ENCODE measurements at places on chromosomes 6 and 20. TPM values are rescaled to one million over a fixed set of nuclear protein-coding genes. Genes with fewer than 3 reads are reported as not detected.

NAPB gene
- 10.2 TPM for total RNA-seq

SDCBP2 gene
- 4.6 TPM for total RNA-seq

CST5 gene
- 0.41 TPM for total RNA-seq

UBE3D gene
- 6.8 TPM for total RNA-seq

HLA-DMB gene
- 0.11 TPM for total RNA-seq

CTCFL gene
- total RNA-seq = not detected

BPIFA1 gene
- total RNA-seq = not detected

NKX2-4 gene
- total RNA-seq = not detected

FERMT1 gene
- 10.9 TPM for total RNA-seq

GRCh38 chr6:62146954-62147853 is 138.8 kb downstream of the KHDRBS2 start:
- DNase-seq = no peak

- peak; percentile 1 for DNase-seq
Observed at GRCh38 chr6:74408844-74409243, 712.8 kb downstream of the CD109 start.

GRCh38 chr6:149035766-149036165 is 281.7 kb upstream of the TAB2 start:
- DNase-seq = no peak

DNA sequence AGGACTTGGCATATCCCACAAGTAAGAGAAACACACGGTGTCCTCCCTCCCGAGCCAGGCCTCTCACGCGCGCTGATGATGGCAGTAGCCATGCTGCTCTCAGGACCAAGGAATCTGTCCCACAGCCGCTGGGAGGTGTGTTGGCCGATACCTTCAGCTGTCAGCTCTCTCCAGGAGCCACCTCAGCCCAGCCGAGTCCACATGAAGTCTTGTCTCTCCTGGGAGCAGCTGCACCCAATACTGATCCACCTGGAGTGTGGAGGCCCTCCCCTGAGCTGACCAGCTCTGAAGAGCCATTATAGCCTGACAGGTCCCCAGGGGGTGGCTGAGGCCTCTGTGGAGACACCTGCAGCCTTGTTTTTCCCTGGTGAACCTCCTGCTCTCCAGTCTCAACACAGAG is 23.8 kb upstream of the NXT1 start:
- no peak for DNase-seq

DNA sequence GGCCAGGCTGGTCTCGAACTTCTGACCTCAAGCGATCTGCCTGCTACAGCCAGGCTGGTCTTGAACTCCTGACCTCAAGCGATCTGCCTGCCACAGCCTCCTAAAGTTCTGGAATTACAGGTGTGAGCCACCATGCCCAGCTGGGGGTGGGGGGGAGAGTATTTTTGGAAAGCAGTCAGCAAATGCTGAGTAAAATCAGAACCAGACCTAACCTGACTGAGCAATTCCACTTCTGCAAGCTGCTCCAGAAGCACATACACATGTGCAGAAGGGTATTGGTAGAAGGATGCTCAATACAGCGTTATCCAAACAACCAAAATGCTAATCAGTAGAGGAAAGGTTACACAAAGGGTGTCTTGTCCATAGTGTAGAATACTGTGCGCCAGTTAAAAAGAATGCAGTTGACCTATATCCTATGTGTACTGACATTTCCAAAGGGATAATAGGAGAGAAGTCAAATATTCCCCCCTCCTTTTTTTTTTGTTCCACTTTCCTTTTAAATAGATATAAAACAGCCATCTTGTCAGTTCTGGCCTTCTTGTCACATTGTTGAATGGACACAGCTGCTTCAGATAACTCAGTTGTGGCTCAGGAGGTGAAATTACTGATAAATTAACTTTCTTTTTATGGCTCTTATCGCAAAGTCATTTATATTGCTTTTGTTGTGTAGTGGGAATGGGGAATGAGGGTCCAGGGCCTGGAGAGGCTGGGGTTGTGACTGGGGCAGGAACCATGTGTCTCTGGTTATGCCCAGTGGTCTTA is 74.6 kb downstream of the DTD1 start:
- DNase-seq = no peak

- peak; percentile 45 for DNase-seq
Observed at GRCh38 chr6:39806278-39806677, 14.1 kb downstream of the DAAM2 start.

- DNase-seq = no peak
Observed at GRCh38 chr20:19654921-19655320, 103.1 kb upstream of the RIN2 start.

- DNase-seq = no peak
Observed at GRCh38 chr20:43529051-43529450, 21.6 kb downstream of the L3MBTL1 start.

DNA sequence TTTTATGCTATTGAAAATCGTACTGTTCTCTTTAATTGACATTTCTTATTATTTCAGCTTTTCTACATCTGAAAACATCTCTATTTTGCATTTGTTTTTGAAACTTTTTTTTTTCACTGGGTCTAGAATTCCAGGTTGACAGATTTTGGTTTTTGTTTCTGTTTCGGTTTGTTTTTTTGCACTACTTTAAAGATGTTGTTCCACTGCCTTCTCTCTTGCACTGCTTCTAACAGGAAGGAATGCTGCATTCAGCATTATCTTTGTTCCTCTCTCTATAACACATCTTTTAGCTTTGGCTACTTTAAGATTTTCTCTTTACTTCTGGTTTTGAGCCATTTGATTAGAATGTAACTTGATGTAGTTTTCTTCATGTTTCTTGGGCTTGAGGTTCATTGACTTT is 20.1 kb upstream of the SLC17A1 start:
- DNase-seq = no peak

DNA sequence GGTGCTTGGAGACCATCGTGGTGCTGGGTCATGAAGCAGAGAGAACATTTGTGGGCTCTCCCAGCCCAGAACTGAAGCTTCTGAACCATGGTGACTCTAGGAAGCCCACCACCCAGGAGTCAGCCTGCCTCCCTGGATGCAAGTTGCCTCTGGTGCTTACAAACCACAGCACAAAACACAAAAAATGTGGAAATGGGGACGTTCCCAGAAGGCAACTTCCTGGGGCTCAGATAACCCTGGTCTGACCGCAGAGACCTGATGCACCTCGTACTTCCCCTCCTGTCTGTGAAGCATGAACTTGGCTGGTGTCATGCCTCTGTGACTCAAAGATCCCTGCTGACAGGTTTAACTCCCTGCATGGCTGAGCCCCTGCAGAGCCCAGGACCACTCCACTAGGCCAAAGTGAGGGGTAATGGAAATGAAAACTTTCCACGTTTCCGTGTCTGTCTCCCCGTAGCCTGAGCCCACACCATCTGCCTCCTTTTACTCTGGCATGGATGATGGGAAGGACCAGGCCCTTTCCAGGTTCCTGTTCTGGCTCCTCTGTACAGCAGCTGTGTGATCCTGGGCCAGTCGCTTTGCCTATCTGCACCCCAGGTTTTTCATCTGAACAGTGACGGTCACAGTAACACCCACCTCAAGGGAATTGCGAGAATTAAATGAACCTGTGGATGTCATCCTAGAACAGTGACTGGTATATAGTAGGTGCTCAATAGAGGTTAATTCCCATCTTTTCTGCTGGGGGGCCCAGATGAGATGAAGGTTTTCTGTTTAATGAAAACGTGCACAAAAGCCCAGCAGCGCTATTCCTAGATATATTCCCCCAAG is 57.7 kb downstream of the PPP1R16B start:
- no peak for DNase-seq

DNA sequence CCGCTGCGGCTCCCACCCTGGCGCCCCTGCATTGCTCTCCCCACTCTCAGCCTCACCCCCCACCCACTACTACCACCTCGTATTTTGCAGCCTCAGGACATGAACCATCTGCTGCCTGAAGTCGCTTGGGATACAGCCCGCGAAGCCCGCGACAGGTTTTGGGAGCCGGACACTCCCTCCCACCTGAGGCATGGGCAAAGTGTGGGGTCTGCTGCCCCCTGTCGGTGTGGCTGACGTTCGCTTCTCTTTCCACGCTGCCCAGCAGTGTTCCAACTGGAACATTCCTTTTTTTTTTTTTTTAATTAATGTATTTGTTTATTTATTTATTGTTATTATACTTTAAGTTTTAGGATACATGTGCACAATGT is 15.3 kb upstream of the LPA start:
- DNase-seq = no peak

DNA sequence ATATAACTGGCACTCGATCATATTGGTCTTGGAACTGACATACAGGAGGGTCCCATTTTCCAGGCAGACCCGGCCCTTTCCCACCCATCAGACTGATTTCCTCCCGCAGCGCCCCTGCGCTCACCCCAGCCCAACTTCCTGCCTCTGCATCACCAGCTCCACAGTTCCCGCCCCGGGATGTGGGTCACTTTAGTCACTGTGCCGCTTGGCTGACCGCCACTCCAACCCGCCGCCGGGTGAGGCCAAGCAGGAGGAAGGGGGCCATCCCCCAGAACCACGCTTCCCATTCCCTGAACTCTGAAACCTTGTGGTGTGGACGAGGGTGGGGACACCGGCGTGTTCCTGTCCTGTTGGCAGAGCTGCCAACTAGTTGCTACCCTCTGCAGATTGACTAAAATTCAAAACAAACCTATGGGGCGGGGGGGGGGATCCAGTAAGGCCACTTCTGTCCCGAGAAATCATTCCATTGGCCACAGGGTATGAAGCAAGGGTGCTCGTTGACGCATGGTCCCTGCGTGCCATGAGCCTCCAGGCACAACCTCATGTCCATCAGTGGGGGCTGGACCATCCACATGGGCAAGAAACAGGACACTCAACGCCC is 12.3 kb downstream of the TGM2 start:
- DNase-seq = peak; percentile 70

DNA sequence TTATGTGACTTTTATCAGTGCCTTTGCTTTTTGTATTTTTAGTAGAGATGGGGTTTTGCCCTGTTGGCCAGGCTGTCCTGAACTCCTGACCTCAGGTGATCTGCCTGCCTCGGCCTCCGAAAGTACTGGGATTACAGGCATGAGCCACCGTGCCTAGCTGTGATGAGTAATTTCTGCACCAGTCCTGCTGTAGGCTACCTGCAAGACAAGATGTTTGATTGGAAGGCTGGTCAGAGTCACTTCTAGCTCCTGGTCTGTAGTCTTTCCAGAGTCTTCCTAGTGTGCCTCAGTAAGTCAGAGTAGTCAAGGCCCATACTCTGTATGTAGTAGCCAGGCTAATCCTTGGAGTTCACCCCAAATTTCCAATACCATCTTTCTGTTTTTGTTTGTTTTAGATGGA is 8.9 kb downstream of the TIAM2 start:
- no peak for DNase-seq

GRCh38 chr20:44023515-44024371 is 109.1 kb downstream of the TOX2 start:
- DNase-seq = no peak

DNA sequence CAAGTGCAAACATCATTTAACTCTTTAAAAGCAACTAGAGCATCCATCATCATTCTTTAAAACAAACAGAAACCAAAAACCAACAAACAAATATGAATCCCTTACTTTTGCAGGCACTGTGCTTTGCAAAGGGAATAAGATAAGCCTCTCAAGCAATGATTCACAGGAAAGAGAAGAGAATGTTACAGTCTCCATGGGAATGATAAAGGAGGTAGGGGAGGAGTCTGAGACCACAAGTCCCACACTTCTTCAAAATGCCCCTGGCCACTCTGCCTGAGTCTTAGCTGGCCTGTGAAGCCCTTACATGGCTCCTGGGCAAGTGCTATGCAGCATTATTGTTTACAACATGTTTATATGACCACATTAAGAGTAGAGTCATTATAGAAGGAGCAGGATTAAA is 257.7 kb upstream of the MARCKS start:
- peak; percentile 73 for DNase-seq

DNA sequence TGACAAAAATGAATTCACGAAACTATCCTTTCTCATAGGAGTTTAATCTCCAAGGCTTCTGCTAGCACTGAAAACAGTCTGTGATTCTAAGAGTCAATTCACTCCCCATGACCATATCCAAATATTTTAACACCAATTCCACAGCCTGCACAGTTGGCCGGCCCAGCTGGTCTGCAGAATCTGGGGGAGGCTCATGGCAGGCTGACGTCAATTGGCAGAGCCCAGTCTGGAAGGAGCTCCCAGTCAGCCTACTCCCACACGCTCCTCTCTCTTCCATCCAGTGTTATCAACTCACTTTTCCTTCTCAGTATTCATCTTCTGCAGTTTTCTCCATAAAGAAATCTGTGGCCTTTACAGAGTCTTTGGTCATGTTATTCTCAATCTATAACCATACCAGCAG is 111.0 kb downstream of the TBXT start:
- DNase-seq = peak; percentile 84

DNA sequence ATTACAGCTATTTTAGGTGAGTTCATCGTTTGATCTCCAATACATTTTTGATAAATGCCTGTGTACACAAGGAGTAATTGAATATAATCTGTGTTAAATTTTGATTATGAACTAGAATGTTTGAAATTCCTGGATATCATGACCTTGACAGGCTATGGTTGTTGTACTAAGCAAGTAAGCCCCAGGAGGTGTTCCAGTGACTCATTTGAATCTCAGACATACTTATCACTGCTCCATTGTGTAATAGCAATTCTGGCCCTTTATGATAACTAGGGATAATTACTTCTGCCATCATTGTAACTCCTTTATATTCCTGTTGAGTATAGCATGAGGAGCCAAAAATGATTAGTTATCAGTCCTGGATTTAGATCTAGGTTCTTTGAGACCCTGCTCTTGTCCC is 1424.6 kb upstream of the ADGRB3 start:
- peak; percentile 16 for DNase-seq

DNA sequence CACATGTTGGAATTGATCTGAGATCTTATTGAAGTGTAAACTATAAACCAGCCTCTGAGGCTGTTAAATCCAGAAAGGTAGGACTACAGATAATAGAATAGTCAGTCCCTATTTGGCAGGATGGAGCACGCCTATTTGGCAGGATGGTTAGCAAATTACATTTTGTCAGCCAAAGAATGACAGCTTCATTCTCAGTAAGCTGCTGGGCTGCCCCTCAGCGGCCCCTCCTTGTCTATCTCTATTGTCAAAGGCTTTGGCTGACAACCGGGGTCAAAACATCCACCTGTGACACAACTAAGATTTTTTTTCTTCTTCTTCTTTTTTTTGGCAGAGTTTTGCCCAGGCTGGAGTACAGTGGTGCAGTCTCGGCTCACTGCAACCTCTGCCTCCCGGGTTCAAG is 123.4 kb upstream of the ECI2 start:
- DNase-seq = no peak

GRCh38 chr6:46324706-46325105 is 153.9 kb upstream of the ENPP5 start:
- DNase-seq = no peak

DNA sequence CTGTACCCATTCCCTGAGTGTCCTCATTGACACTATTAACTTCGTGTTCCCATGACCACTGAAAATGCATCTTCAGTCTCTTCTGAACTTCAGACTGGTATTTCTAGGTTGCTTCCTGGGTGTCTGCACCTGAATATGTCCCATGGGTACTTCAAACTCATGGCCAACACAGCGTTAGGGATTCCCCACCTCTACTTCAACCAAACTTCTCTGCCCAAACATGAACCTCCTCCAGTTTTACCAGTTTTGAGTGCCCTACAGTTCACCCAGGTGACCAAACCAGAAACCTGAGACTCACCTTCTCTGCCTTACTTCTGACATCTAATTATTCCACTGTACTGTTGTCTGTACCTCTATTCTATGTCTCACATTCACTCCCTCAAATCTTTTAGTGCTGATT is 99.5 kb upstream of the SUPT3H start:
- DNase-seq = no peak

Measured in astrocyte (in vitro differentiated cells and primary cell).